Stimulated activated CD4-positive, alpha-beta T cell treated with anti-CD3 and anti-CD28 coated beads, Interleukin-2, amount 100 ng/mL, for 24 hours (primary cell): ENCODE measurements at places on chromosomes 12 and 14.

DNA sequence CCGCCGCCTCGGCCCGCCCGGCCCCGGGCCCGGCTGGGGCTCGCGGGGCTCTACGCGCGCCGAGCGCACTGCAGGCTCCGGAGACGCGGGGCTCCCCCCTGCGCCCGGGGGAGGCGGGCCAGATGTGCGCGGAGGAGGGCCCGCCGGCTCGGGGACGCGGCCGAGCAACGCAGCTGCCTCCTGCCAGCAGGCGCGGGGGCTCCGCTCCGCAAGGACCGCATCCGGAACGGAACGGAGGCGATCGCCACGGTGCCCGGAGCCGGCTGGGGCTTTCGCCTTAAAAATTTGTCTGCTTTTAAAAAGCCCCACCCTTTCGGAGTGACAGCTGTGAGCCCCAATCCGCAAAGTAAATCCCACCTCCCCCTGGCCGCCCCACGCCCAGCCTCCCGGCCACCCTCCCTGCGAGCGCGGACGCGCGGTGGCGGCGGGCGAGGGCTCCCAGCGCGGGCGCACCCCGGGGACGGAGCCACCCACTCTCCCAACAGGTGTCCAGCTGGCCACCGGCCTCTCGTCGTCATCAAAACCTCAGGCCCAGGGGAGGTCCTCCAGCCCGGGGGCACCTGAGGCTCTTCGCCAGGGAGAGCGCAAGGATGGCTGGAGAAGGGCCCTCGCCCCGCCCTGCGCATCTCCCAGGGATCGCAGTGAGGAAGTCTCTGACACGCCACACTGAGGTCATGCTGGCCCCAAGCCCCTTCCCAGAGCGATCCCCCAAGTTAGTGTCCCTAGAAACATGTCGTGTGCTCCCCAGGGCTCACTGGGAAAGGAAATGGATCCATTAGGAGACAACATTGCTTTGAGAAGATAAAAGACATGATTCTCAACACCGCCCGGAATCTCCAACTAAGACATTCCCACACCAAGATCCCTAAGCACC, at the start of gene TMEM132D:
Gene TMEM132D, minus strand, starts transcription at position 70 of the 874 bp plus-strand sequence.
- no peak for DNase-seq

- DNase-seq, result no peak
Observed at GRCh38 chr12:2306735-2307134, 253.9 kb downstream of the CACNA1C start.

- DNase-seq, result no peak
Observed at GRCh38 chr12:54988402-54989054, 4.0 kb upstream of the TESPA1 start.

DNA sequence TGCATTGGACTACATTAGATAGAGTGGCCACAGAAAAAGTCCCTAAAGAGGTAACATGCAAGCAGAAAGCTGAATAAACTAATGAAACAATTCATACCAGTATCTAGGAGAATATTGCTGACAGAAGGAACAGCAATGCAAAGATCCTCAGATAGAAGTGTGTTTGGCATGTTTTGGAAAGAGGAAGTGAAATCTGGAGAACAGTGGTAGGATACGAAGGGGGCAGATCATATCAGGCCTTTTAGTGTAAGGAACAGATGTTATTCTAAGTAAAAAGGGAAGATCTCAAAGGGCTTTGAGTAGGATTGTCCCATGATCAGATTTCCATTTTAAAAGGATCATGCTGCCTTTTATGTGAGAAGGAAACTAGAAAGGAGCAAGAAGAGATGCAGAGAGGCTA, 342.9 kb downstream of the PAWR start:
- DNase-seq, result no peak
